Stimulated activated CD8-positive, alpha-beta memory T cell treated with anti-CD3 and anti-CD28 coated beads, Interleukin-4, amount 100 ng/mL, for 48 hours (primary cell): ENCODE measurements at places on chromosomes 7 and 10.
A peak's percentile ranks its signal among the peaks of the same experiment; 100 is the strongest.

- DNase-seq: no peak
Measured at GRCh38 chr7:50775231-50775630, 7.5 kb downstream of the GRB10 start.

DNA sequence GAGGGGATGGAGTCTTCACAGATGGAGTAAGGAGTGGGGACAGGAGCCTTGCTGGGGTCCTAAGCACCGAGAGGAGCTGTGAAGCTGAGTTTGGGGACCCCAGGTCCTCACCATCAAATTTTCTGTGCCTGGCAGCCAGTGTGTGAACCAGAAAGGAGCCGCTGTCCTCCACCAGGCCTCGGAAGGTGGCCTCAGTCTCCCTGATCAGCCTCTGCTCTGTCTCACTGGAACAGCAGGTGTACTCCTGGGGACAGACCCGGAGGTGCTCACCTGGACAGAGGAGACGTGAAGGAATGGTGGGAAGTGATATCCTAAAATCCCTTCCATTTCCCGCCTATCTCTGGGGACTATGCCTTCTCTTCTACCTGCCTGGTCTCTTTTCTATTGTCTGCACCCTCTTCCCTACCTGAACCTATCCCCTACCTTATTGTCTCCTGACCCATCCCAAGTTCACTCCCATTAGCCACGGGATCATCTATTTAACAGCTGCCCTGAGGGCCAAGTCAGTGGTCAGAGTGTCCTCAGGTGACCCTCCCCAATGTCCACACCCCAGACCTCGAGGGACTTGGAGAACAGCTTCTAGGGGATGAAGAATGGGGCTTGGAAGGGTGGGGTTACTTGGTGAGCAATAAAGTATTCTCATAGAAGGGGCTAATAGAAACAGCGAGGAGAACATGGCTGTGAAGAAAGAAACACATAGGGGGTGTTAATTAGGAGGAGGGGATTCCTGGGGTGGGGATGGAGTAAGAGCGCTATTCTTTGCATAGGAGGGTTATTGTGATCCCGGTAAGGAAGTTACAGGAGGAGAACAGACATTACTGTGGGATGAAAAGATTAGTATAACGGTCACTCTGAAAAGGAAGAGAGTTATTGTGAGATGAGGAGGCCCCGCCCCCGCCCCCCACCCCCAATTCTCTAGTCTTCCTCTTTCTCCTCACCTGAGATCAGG is 811 bp downstream of the GPC2 start:
- no peak for DNase-seq

DNA sequence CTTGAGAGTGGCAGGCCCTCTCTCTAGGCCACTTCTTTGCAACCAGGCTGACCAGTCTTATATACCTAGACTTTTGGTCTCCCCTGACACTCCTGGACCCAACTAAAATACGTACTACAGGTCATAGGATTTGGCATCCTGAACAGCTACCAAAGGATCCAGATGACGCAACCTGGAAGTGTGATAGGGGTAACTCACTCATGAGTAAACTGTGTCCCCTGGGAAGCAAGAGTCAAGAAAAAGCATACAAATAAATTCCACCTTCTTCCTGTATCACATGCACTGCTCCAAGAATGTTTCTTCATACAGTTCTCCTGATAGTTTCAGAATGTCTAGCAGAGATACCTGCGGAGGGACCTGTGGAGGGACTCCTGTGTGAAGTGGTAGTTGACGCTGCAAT is 172.3 kb downstream of the MDFIC start:
- DNase-seq: no peak

- DNase-seq: no peak
Measured at GRCh38 chr10:94103801-94104221, 110.1 kb downstream of the PLCE1 start.

- DNase-seq: no peak
Measured at GRCh38 chr7:148447221-148447849, 143.2 kb upstream of the C7orf33 start.

- no peak for DNase-seq
Measured at GRCh38 chr10:56095506-56096225, 265.4 kb downstream of the ZWINT start.

- no peak for DNase-seq
Measured at GRCh38 chr10:119201233-119201632, 6.1 kb upstream of the GRK5 start.

- DNase-seq: no peak
Measured at GRCh38 chr7:1749864-1750466, 79.9 kb downstream of the ELFN1 start.

GRCh38 chr7:1512781-1513656 is 8.8 kb upstream of the INTS1 start:
- DNase-seq: peak; percentile 55

- no peak for DNase-seq
Measured at GRCh38 chr10:92328993-92329392, 38.0 kb downstream of the MARCHF5 start.

DNA sequence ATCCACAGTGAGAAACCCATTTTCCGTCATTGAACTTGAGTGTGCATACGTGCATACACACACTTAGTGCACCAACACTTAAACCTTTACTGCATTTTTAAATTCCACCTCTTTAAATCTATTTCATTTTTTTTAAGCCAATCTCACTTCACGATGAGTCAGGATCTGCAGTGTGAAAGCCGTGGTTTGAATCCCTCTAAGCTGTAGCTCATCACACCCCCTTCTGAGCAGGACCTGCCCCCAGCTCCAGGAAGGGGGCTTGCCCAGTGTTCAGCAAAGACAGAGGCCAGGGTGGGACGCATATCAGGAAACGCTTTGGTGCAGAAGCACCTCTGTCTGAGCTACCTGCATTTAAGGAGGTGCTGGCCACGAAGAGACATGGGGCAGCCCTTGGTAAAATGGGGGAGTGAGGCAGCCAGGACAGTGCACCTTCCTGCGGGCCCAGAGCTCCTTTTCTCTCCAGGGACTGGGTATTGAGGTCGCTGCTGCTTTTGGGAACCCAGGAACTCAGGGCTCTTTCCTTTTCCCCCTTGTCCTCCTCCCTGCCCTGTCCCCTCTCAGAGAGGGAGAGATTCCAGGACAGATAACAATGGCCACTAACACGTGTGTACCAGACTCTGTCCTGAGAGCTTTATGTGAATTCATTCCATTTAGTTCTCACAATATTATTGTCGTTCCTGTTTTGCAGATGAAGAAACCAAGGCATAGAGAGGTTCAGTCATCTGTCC is 21.7 kb downstream of the ZNF316 start:
- no peak for DNase-seq

- no peak for DNase-seq
Measured at GRCh38 chr7:49636400-49636799, 137.0 kb upstream of the VWC2 start.

DNA sequence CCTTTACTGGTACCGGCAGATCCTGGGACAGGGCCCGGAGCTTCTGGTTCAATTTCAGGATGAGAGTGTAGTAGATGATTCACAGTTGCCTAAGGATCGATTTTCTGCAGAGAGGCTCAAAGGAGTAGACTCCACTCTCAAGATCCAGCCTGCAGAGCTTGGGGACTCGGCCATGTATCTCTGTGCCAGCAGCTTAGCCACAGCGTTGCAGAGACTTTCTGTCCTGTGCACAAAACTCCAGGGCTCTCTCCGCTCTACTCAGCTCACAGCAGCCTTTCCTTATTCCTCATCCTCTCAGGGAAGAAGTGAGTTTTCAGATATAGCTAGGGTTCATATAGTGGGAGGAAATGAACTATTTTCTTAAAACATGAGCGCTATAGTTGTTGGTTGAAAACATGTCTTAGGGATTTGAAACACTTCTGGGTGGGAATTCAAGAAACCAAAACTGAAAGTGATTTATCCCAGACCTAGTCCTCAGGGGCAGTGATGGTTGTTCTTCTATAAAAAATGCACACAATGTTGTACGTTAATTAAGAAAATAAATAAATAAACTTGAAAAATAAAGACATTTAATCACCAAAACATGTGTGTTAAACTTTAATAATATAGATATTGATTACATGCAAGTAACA is 150.2 kb upstream of the PRSS58 start:
- DNase-seq: no peak

DNA sequence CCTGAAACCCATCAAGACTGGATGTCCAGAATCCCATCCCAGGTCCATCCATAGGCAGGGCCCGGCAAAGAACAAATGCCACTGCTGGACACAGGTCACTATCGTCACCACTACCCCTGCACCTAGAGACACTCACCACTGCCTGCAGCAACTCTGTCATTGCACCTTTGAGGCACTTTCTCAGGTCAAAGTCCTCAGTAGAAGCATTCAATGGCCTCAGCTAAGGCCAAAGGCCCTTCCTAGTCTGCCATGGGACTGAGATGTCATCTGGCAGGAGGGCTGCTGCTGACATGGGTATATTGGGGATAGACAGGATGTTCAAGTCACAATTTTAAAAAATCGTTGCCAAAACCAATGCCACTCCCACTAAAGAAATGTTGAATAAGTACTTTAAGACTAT is 58.7 kb downstream of the GPAM start:
- DNase-seq: no peak

- no peak for DNase-seq
Measured at GRCh38 chr10:46995234-46995633, 84.0 kb downstream of the PTPN20 start.

DNA sequence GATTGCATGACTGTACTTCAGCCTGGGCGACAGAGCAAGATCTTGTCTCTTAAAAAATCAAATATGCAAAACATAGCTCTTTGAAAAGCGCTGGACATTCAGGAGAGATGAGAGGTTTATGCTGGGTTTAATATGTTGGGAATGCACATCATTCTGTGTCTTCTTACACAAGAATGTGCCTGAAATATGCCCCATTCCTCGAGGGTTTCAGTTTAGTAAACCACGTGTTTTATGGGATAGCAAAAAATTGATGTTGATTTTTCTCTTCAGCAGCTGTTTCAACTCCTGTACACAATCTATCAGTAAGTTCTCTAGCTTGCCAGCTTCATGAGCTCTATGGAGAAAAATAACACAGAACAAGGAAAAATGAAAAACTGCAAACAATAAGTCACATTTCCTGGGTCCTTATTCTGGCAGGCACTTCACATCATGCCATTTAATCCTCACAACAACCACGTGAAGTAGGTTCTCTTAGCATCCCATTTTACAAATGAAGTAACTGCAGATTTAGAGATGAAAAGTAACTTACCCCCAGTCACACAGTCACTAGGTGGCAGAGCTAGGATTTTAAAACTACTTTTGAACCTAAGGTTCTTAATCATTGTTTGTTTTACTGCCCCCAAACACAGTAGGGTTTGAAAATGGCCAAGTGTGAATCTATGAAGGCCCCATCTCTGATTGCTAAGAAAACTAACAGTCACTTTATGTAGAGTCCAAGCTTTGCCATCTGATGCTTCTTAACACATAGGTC is 423.6 kb downstream of the PHTF2 start:
- DNase-seq: no peak

DNA sequence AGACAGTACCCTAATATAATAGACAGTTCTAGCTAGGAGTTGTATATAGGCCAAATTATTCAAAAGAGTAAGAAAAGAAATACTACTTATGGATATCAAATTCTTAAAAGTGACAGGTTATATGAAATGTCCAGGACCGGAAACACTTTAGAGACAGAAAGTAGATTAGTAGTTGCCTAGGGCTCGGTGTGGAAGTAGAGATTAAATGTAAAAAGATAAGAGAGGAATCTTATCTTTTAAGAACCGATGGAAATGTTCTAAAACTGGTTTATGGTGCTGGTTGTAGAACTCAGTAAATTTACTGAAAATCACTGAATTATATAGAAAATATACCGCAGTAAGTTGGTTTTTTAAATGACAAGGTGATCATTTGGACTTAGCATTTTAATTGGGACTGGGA is 147.5 kb upstream of the ASAH2 start:
- no peak for DNase-seq

DNA sequence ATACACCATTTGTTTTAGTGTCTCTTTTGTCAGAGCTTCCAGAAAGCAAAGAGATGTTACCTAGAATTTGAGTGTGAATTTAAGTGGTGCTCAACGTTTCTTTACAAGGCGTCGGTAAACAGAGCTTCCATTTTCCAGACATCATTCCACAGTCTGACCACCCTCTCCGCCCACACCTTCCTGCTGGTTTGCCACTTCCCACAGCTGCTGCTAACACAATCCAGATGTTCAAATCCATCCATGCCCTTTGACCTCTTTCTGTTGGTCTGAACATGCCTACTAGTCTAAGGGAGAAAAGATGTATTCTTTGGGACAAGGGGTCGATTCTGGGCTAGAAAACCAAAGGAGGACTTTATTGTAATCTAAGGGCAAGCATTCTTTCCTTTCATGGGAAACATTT is 86.1 kb downstream of the FAM107B start:
- no peak for DNase-seq

GRCh38 chr10:28295336-28295735 is 7.5 kb downstream of the MPP7 start:
- no peak for DNase-seq

GRCh38 chr7:4665661-4666060 is 16.4 kb upstream of the FOXK1 start:
- no peak for DNase-seq

DNA sequence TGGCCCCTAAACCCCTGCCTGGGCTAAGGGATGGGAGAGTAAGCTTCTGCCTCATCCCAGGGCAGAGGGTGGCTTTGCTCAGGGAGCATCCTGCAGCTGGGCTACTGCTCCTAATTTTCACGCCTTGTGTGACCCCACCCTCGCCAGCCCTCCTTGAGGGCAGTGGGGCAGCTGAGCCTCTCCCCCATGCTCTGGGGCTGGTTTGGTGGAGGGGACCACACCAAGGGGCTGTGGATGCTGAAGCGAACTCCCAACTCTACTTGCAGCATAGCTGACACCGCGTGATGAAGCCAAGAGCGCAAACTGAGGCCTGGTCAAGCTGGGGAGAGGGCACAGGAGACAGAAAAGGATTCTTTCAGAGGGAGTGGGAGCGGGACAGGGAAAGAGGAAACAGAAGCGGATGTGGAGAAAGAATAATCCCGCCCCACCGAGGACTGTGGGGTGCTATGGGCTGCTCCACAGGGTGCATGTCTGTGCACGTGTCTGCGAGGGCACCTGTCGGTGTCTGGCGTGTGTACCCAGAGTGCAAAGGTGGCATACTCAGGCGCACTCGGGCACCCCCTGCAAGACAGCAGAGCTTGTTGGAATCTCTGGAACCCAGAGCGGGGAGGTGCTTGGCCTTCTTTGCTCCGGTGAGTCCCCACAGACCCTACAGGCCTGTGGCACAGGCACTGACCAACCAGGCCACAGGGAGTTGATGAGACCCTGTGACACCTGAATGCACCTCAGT is 19.4 kb upstream of the RASGEF1A start:
- no peak for DNase-seq

DNA sequence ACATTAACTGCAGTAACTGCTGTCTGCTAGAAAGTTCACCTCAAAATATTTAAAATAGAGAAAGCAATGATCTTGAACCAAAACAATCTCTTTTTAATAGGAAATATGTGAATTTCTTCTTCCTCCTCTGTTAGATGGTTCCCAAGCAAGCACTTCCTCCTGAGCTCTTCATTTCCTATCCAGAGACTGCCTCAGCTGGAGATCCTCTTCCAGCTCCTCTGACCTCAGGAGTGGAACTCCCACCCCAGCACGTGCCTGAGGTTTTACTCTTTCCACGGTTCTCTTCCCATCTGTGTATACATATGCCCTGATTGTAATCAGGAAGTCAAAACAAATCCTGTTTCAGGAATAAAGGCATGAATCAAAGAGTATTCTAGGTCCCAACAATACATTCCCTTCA is 5.6 kb downstream of the DENND11 start:
- DNase-seq: no peak

GRCh38 chr10:6170638-6171037 is 32.1 kb upstream of the PFKFB3 start:
- DNase-seq: no peak

- no peak for DNase-seq
Measured at GRCh38 chr7:98321301-98321700, 39.8 kb downstream of the BRI3 start.
